ENCODE measurements at places on chromosomes 1 and 21.

GRCh38 chr1:203126866-203127665, 460 bp upstream of the ADORA1 start:
- no peak for DNase-seq

DNA sequence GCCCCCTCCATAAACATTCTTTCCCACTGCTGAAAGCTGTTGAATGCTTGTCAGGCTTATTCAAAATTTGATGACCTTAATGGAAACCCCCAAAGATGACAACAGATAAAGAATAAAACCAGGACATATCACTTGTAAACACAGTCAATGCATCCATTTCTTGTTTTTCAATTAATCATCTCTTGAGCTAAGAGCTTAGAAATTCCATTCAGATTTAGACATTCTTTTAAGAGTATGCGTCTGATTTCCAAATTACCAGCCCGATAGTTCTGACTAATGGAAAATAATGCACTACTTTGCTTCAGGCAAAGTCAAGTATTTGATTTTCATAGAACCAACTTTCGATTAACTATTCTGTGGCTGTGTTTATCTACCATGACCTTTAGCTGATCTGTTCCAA, 100.6 kb upstream of the RUNX1 start:
- DNase-seq, result no peak

GRCh38 chr1:155052439-155053395, 1.6 kb downstream of the ADAM15 start:
- no peak for DNase-seq

GRCh38 chr1:75123756-75124155, 10.4 kb upstream of the LHX8 start:
- DNase-seq, result no peak

- no peak for DNase-seq
These were observed 226.6 kb downstream of the KCNH1 start for GRCh38 chr1:210907251-210907805.

- no peak for DNase-seq
These were observed 71.9 kb downstream of the DTL start for GRCh38 chr1:212107481-212107880.

- DNase-seq, result no peak
These were observed 149.6 kb downstream of the LMO4 start for GRCh38 chr1:87478231-87478630.

- no peak for DNase-seq
These were observed 195.6 kb upstream of the CAMK1G start for GRCh38 chr1:209387969-209388329.

- no peak for DNase-seq
These were observed 184.2 kb upstream of the RAB4A start for GRCh38 chr1:229086686-229087085.

- no peak for DNase-seq
These were observed 6.4 kb downstream of the RPS6KC1 start for GRCh38 chr1:213057264-213058059.

- DNase-seq, result no peak
These were observed 1.4 kb upstream of the SPATA1 start for GRCh38 chr1:84504580-84505492.

- no peak for DNase-seq
These were observed 220.7 kb downstream of the PDE4B start for GRCh38 chr1:66013371-66013770.

DNA sequence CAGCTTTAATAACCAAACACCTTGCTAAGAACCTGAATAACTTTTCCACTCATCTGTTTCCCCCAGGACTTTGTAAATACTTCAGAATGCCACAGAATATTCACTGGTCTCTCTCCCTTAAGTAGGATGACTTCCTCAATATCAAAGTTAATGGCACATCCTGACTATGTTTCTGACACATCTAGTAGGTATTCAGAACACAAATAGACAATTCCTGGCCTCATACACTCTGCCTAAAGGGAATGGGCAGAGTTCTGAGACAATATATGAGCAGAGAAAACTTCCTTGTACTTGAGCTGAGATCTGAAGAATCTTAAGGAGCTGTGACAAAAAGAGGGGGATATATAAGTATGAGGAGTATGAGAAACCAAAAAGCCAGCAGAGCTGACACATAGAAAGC, 34.8 kb downstream of the ANKRD13C start:
- no peak for DNase-seq

GRCh38 chr1:169550294-169550693, 36.0 kb downstream of the F5 start:
- DNase-seq, result no peak

DNA sequence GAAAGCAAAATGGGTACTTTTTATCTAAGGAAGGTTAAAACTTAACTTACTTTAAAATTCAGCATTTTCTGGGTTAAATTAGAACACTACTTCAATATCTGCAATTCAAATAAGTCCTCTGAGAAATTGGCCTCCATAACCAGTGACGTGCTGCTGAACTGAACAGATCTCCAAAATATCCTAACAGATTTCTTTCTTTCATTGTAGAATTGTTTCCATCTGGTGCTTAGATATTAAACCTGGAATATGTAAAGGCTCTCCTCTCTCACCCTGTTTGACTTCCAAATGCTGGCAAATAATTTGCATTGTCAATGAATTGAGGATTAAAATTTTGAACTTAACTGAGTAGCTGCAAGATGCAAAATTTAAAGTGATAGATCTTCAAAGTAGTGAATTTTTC, 316.9 kb upstream of the CXADR start:
- DNase-seq, result no peak

DNA sequence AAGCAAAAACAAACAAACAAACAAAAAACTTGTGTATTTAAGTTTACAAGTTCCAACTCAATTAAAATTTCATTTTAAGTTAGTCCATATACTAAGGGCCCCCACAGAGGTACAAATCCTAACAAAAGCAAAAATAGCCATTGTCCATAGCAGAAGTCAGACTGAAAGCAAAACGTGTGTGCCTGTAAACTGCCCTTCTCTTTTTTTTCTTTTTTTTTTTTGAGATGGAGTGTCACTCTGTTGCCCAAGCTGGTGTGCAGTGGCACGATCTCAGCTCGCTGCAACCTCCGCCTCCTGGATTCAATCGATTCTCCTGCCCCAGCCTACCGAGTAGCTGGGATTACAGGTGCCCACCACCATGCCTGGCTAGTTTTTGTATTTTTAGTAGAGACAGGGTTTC, 11.6 kb upstream of the IFNGR2 start:
- DNase-seq, result no peak

DNA sequence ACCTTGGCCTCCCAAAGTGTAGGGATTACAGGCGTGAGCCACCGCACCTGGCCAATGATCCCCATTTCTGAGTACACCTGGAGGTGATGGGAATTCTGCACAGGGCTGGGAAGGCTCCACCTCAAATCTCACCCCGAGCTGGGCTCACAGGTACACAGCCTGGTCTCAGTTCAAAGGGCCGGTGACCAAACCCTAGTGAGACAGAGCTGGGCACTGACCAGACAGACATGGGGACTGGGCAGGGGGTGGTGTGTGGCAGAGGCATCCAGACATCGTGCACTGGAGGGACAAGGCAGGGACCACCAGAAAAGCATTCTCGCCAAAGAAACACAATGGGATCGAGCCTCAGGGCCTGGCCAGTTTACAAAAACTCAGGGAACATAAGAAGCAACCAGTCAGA, 17.2 kb downstream of the LSS start:
- DNase-seq, result no peak

- DNase-seq, result no peak
These were observed 18.4 kb downstream of the CCT3 start for GRCh38 chr1:156319664-156320063.

DNA sequence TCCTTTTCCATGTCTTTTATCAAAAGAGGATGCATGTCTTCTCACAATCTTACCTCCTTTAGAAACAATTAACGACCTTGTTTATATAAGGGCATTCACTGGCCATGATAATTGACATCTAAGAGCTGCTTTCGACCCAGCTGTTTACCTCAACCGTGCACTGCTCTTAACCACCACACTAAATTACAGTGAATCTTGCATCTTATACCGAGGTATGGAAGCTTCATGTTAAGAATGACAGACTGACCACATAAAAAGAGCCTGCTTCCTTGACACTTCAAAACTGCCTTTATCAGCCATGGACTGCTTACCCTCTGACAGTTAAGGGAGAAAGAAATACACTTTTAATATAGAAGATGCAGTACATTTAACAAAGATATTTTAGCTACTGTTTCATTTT, 301.7 kb upstream of the LYPLAL1 start:
- no peak for DNase-seq

DNA sequence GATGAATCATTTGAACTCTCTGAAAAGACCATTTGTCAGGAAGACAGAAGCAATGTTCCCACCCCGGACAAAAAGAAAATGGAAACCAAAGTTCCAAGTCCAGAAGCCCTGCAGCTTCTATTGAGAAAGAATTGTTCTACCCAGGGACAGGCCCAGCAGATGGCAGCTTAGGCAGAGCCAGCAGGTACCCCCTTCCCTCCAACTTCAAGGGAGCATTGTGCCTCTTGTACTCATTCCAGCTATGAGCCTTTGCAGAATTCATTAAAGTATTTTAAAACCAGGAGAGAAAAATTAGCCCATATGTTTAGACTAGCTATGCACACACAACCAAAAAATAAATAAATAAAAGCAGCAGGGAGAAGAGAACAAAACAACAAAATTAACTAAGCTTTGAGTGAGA, 85.2 kb upstream of the KCND3 start:
- DNase-seq, result no peak

GRCh38 chr1:58390091-58390490, 156.4 kb downstream of the OMA1 start:
- DNase-seq, result no peak

- DNase-seq, result no peak
These were observed 3.2 kb downstream of the DDR2 start for GRCh38 chr1:162635418-162635817.

DNA sequence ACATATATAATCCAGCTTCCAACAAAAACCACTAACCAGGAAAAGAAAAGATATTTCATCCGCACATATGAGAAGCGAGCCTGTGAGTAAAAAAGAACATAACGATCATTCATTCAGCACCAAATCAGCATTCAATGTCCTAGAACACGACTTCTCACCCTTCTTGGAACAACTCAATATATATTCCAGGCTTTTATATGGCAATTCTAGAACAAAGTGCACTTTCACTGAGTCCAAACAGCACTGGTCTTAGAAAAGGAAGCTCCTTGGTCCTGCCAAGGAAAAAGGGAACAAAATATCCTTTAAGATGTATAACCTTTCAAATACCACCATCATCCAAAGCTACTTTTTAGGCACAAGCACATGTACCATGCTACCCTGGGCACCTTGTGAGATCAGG, 44.5 kb downstream of the RPL5 start:
- DNase-seq, result no peak

DNA sequence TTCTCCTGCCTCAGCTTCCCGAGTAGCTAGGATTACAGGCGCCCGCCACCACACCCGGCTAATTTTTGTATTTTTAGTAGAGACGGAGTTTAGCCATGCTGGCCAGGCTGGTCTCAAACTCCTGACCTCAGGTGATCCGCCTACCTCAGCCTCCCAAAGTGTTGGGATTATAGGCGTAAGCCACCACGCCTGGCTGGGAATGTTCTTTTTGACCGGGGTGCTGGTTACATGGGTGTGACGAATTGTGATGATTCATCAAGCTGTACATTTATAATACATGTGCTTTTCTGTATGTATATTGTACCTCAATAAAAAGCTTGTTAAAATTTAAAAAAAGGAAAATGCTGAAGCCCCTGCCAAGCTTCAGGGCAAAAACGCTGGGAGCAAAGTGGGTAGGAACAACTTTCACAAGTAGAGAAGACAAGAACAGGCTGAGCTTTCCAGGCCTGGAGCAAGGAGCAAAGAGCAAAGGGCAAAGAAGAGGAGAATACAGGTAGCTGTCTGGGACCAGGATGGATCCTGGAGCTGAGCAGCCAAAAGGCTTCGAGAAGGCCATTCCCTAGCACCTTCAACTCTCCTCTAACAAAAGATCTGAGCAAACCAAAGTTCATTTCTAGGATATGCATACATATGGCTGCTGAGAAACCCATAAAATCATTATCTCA, 20.5 kb upstream of the YRDC start:
- no peak for DNase-seq

DNA sequence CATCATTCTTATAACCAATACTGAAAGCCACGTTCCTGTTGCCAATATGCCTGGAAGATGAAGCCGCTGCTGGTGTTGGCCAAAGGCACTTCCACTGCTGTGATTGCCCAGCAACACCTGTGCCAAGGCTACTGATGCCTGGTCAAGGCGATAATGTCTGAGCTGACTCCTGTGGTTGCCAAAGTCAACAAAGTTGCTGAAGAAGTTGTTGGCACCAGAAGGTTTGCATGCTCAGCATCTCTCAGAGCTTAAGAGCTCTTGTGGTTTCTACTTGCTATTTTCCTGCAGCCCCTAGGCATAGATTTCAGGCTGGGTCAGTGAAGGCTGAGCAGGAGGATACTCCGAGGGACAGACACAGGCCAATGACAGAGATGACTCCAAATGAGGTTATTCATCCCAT, 63.4 kb upstream of the RAB3GAP2 start:
- DNase-seq, result no peak

DNA sequence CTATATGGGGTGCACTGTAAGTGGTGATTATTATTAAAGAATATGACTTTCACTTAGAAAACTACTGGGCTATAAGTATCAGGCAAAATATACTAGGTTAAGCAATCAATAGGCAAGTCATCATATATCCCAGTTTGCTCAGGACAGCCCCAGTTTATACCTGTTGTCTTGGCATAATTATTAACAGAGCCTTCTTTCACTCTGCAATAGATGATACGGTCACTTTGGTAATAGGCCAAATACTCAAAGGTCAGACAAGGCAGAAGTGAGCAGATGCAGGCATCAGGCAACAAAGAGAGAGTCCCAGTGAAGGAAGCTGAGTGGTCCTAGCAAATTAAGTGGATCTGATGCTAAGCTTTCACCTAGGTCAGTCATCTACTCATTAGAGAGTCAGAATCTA, 599.9 kb downstream of the LMO4 start:
- DNase-seq, result no peak

GRCh38 chr1:18557621-18558465, 72.8 kb upstream of the PAX7 start:
- DNase-seq, result no peak

GRCh38 chr1:221394011-221394544, 347.8 kb downstream of the DUSP10 start:
- no peak for DNase-seq

Measured in stimulated activated CD4-positive, alpha-beta T cell treated with anti-CD3 and anti-CD28 coated beads, Interleukin-1b, Interleukin-23, amount 100 ng/mL, for 24 hours (primary cell).